ENCODE measurements at places on chromosomes 2 and 18.

- DNase-seq = no peak
Measured at GRCh38 chr2:240460781-240461431, 25.4 kb downstream of the GPC1 start.

DNA sequence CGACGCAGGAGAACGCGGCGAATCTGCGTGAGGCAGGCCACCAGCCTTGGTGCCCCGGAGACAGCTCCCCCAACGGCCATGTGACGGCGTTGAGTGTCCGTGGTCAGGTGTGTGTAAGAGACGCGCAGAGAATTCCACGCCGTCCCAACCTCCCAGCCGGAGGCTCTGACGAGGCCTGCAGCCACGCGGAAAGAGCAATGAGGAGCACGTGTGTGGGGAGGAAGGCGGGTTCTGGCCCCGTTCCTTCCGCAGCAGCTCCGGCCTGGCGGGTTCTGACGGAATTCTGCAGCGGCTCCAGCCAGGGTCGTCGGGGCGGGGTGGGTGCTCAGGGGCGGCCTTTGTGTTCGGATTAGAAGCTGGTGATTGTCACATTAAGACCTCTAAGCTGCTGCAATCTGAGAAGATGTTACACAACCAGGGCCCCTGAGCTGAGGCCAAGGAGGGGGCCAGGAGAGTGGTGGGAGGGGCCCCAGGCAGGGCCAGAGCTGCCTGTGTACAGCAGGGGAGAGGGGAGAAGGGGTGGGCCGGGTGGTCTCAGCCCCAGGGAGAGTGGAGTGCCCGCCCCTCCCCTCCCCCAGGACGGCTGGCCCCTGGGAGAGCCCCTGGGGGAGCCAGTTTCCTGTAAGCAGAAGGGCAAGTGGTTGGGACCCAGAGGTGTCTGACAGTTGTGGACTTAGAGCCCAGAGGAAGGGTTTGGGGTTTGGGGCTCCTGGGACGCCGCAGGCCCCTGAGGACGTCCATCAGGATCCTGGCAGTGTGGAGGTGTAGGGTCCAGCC is 5.1 kb upstream of the GAL3ST2 start:
- DNase-seq = no peak

- no peak for DNase-seq
Measured at GRCh38 chr2:159080641-159081040, 112.2 kb downstream of the TANC1 start.

DNA sequence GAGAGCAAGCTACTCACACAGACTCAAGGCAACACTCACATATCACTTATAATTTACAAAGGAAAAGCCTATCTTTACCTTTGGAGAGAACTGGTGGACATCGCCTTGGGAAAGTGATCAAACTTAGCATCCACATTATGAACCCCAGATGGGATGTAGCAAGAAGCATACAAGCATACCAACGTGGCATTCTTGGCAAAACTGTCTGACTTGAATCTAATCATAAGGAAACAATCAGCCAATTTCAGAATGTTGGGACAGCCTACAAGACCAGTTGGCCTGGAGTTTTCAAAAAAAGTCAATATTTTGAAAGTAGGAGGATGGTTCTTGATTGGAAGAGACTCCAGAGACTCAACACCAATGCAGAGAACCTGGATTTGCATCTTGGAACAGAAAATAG is 79.1 kb upstream of the PMAIP1 start:
- DNase-seq = no peak

DNA sequence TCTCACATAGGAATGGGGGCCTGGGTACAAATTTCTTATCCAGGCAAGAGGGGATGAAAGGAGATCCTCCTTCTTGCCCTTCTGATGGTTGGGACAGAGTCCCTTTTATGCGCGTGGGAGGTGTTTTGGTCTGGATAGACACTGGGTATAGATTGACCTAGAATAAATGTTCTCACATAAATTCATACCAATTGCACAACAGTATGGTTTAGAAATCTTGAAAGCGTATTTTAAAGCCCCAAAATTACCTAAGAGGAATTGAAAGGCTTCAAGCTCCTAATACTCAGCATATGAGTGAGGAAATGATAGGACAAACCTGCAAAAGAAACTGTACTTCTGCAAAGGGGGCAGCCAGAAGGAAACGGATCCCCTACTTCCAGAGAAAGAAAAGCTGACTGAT is 2.6 kb upstream of the BCL2 start:
- no peak for DNase-seq

- no peak for DNase-seq
Measured at GRCh38 chr2:236947294-236947693, 138.4 kb upstream of the COPS8 start.

- DNase-seq = no peak
Measured at GRCh38 chr2:33188799-33189198, 242.0 kb downstream of the LTBP1 start.

DNA sequence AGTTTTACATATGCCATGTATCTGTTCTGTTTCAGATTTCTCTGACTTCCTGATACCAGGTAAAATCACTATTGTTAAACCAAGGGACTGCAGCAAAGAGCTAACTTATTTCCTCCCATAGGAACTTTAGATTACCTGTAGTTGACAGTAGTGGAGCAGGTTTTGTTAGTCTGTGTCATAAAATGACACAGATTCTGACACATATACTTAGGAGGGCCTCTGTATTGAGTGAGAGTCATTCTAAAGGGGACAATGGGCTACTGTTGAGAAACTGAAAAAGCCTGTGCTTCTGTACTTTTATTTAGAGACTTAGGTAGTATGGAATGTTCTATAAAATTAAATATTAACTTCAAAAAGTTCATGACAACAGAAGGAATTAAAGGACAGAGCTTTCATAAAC is 48.2 kb downstream of the KCMF1 start:
- DNase-seq = no peak

DNA sequence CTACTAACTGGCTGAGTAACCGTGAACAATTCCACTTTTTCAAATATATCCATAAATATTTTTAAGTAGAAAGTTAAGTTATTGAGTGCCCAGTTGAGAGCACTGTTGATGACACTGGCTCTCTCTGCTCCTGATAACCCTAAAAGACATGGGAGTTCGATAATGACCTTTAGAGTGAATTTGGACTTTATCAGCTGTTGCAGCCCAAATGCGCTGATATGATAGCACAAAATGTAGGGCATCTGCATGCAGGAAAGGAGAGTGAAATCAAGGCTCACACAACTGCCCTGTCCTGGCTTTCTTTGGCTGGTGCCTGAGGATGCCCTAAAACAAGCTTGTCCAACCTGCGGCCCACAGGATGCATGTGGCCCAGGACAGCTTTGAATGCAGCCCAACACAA is 60.0 kb upstream of the ALK start:
- no peak for DNase-seq

DNA sequence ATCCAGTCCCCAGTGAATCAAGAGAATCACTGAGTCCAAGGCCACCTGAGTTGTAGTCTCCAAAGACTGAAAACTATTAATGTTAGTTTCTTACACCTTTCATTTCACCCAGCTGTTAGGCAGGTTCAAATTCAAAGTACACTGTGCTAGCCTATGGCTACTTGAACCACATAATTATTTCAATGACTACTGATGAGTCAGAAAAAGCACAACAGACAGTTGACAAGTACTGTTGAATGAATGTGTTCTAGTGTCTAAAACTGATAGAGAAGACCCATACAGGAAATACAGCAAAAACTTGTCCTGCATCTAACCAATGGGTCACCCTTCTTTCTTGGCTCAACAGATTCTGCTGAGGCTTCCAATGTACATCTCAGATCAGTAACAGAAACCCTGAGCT is 160.9 kb downstream of the MYO5B start:
- DNase-seq = no peak

All from stimulated activated CD8-positive, alpha-beta memory T cell treated with anti-CD3 and anti-CD28 coated beads, Interleukin-15, amount 100 ng/mL, for 1 hour (primary cell).